ENCODE measurements at places on chromosomes 5 and 9. TPM values are rescaled to one million over a fixed set of nuclear protein-coding genes. Genes with fewer than 3 reads are reported as not detected.

DNA sequence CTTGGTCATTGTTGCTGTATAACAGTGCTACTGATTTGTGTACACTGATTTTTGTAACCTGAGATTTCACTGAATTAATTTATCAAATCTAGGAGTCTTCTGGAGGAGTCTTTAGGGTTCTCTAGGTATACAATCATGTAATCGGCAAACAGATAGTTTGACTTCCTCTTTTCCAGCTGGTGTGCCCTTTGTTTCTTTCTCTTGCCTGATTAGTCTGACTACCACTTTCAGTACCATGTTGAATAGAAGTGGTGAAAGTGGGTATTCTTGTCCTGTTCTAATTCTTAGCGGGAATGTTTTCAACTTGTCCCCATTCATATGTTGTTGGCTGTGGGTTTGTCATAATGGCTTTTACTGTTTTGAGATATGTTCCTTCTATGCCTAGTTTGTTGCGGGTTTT lies 24.7 kb upstream of the RANBP6 start:
- H3K4me3 ChIP-seq: no peak overlapping the region
- no peak overlapping the region for H3K27ac ChIP-seq
- no peaks in the 10 kb centered on the region for H3K27me3 ChIP-seq
- H3K36me3 ChIP-seq: no peaks in the 10 kb centered on the region
- DNase-seq: no peak

GRCh38 chr9:92717201-92718085 lies 47.2 kb downstream of the BICD2 start:
- no peak for DNase-seq
- no peak overlapping the region for H3K4me3 ChIP-seq
- H3K27ac ChIP-seq: no peak overlapping the region

IRX1 gene
- total RNA-seq: not detected

- no peaks in the 10 kb centered on the region for H3K4me1 ChIP-seq
- no peak for DNase-seq
- no peaks in the 10 kb centered on the region for H3K36me3 ChIP-seq
Observed at GRCh38 chr9:116907989-116908388, 220.9 kb downstream of the TRIM32 start.

TERT gene
- total RNA-seq: 0.70 TPM

GRCh38 chr5:173669483-173669882 lies 53.0 kb upstream of the BOD1 start:
- no peak overlapping the region for H3K4me3 ChIP-seq
- DNase-seq: no peak
- no peaks in the 10 kb centered on the region for H3K36me3 ChIP-seq
- no peak overlapping the region for H3K27ac ChIP-seq
- peaks cover 11% of the 10 kb centered on the region for H3K27me3 ChIP-seq

- no peak for DNase-seq
- H3K36me3 ChIP-seq: no peaks in the 10 kb centered on the region
- H3K27ac ChIP-seq: no peak overlapping the region
- no peaks in the 10 kb centered on the region for H3K4me1 ChIP-seq
- H3K27me3 ChIP-seq: peaks cover 83% of the 10 kb centered on the region
Observed at GRCh38 chr9:121654499-121655140, 3.2 kb downstream of the DAB2IP start.

- no peak overlapping the region for H3K27ac ChIP-seq
- H3K4me3 ChIP-seq: no peak overlapping the region
- H3K36me3 ChIP-seq: no peaks in the 10 kb centered on the region
- peak; percentile 18 for DNase-seq
- H3K4me1 ChIP-seq: peaks cover 17% of the 10 kb centered on the region
Observed at GRCh38 chr9:122095010-122095767, 2.1 kb upstream of the TTLL11 start.

DBH gene
- total RNA-seq: 0.26 TPM

LOX gene
- total RNA-seq: 0.88 TPM

- H3K27me3 ChIP-seq: no peaks in the 10 kb centered on the region
- no peak overlapping the region for H3K4me3 ChIP-seq
Observed at GRCh38 chr9:25461416-25461815, 216.8 kb downstream of the TUSC1 start.

DNA sequence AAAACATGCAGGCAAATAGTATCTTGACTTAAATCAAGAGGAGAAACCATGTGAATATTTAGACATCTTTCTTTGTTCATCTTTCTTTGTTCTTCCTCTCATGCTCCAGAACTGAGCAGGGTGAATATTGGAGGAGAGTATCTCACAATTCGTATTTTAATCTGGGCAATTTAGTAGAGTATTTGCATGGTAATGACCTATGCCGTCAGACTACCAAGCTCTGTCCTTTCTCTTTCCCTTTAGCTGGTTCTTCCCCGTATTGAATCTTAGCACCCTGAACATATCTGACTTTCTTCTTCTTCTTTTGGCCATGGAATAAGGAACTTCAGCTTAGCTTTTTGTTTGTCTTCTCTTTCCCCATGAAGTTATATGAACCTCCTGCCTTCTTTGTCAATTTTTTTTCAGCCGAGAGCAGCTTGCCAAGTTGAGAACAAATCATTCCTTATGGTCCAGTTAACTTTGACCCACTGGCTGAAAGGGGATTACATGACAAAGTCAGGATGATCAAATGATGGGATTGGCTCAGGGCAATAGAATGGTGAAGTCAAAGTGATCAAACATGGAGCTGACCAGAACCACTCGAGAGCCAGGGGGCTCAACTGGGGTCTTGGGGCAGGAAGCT lies 95.8 kb downstream of the DAPK1 start:
- no peaks in the 10 kb centered on the region for H3K36me3 ChIP-seq
- H3K4me1 ChIP-seq: no peaks in the 10 kb centered on the region
- DNase-seq: no peak
- H3K27ac ChIP-seq: no peak overlapping the region
- no peak overlapping the region for H3K4me3 ChIP-seq

GRCh38 chr5:145980259-145980658 lies 43.9 kb downstream of the SH3RF2 start:
- H3K27me3 ChIP-seq: no peaks in the 10 kb centered on the region
- no peak overlapping the region for H3K4me3 ChIP-seq
- no peaks in the 10 kb centered on the region for H3K4me1 ChIP-seq
- no peak overlapping the region for H3K27ac ChIP-seq

TGFBI gene
- total RNA-seq: 1.9 TPM

ADCY2 gene
- not detected for total RNA-seq

GRCh38 chr9:36399980-36400331 lies at the start of gene RNF38:
RNF38 (minus strand) TSS chr9:36400269; CDS start chr9:36400108, 161 bp downstream.
- H3K4me1 ChIP-seq: peaks cover 26% of the 10 kb centered on the region
- no peaks in the 10 kb centered on the region for H3K36me3 ChIP-seq
- peak within 1 kb of the TSS; percentile 77 for H3K4me3 ChIP-seq

DNA sequence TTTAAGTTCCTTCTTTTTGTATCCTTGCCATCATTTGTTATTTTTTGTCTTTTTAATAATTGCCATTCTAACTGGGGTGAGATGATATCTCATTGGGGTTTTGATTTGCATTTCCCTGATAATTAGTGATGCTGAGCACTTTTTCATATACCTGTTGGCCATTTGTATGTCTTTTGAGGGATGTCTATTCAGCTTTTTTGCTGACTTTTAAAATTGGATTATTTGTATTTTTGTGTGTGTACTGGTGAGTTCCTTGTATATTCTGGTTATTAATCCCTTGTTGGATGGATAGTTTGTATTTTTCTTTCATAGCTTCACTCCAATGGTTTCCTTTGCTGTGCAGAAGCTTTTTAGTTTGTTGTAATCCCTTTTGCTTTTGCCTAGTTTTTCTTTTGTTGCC lies 19.1 kb downstream of the RCL1 start:
- no peaks in the 10 kb centered on the region for H3K27me3 ChIP-seq
- H3K27ac ChIP-seq: no peak overlapping the region
- DNase-seq: no peak
- no peak overlapping the region for H3K4me3 ChIP-seq
- H3K4me1 ChIP-seq: peaks cover 2% of the 10 kb centered on the region

GRCh38 chr9:21904776-21905175 lies 89.4 kb downstream of the CDKN2A start:
- no peaks in the 10 kb centered on the region for H3K27me3 ChIP-seq
- no peak overlapping the region for H3K27ac ChIP-seq
- no peak for DNase-seq
- H3K4me3 ChIP-seq: no peak overlapping the region
- no peaks in the 10 kb centered on the region for H3K36me3 ChIP-seq

TAF11L12 gene
- not detected for total RNA-seq

DNA sequence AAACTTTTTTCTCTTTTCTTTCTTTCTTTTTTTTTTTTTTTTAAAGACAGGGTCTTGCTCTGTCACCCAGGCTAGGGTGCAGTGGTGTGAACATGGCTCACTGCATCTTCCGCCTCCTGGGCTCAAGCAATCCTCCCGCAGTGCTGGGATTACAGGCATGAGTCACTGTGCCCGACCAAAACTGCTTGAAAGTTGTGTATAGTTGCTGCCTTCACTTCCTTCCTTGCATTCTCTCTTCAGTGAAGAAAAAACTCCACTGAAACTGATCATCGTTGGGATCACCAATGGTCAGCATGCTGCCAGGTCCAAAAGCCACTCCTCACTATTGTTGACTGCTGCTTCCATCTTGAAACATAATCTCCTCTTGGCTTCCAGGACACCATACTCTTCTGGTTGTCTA lies 66.6 kb upstream of the CTNNA1 start:
- DNase-seq: no peak
- no peak overlapping the region for H3K4me3 ChIP-seq
- peaks cover 2% of the 10 kb centered on the region for H3K27me3 ChIP-seq
- no peaks in the 10 kb centered on the region for H3K36me3 ChIP-seq
- no peak overlapping the region for H3K27ac ChIP-seq

- peaks cover 3% of the 10 kb centered on the region for H3K27me3 ChIP-seq
- H3K27ac ChIP-seq: no peak overlapping the region
- no peak for DNase-seq
- no peak overlapping the region for H3K4me3 ChIP-seq
- H3K4me1 ChIP-seq: no peaks in the 10 kb centered on the region
Observed at GRCh38 chr9:98971168-98971914, 27.6 kb downstream of the COL15A1 start.

ANXA1 gene
- total RNA-seq: 200 TPM

ABO gene
- 0.49 TPM for total RNA-seq

Data from T-cell (primary cell).